T47D (cell line): ENCODE measurements at places on chromosomes 4 and X.

DNA sequence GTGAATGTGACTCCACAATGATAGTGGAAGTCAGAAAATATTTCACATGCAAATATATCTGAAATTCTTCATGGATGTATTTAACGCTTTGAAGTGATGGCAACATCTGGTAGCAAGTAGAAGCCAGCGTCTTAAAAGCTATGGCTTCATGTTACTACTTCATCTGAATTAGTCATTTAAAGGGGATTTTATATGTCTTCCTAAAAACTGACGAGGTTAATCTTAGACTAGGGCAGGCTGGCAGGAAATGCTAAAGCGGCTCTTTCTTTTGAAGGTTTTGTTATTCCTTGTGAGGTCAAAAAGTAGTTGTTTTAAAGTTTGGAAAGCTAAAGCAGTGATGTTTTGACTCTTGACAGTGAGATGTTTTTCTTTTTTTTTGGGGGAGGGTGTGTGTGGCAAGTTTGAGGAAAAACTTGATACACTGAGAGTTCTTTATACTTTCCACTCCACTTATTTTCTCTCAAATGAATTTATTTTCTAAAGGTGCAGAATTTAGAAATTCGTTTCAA is 22.6 kb downstream of the PLS3 start:
- DNase-seq = no peak

DNA sequence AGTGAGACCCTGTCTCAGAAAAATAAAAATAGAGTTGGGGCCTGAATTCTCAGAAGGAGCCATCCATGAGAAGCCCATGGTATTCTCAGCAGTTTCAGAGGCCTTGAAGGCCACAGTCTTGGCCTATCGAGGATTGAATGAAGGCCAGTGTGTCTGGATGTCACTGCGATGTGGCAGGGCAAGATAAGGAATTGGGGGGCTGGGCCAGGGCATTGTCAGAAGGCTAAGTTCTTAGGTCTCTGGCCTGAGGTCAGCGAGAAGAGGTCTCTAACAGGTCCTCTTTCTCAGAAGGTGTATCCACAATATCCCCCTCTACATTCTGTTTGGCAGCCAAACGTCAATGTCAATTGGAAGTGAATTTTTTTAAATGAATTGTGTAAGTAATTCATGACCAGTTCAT is 5.7 kb downstream of the ZNF275 start:
- no peak for DNase-seq

GRCh38 chr4:73252001-73252400 is 6.6 kb downstream of the ANKRD17 start:
- DNase-seq = no peak

GRCh38 chrX:124332481-124333424 is at the start of gene TEX13D:
Gene TEX13D (plus strand): TSS chrX:124332660. CDS start chrX:124332918, 258 bp downstream.
- DNase-seq = no peak
